Left colon (tissue), 2 donors: ENCODE measurements at places on chromosomes 6 and 20.

- DNase-seq = no peak
These were observed 8.5 kb upstream of the SPAG4 start for GRCh38 chr20:35607003-35607735.

- no peak for DNase-seq
These were observed 15.1 kb upstream of the RTF2 start for GRCh38 chr20:56453352-56453751.

GRCh38 chr20:14959506-14960475 is 622.4 kb upstream of the FLRT3 start:
- DNase-seq = no peak

- no peak for DNase-seq
These were observed 278.8 kb upstream of the IMPG1 start for GRCh38 chr6:76351275-76351674.

- no peak for DNase-seq
These were observed 33.5 kb downstream of the WRNIP1 start for GRCh38 chr6:2798586-2799134.

- no peak for DNase-seq
These were observed 225.4 kb upstream of the PREP start for GRCh38 chr6:105628156-105628860.

DNA sequence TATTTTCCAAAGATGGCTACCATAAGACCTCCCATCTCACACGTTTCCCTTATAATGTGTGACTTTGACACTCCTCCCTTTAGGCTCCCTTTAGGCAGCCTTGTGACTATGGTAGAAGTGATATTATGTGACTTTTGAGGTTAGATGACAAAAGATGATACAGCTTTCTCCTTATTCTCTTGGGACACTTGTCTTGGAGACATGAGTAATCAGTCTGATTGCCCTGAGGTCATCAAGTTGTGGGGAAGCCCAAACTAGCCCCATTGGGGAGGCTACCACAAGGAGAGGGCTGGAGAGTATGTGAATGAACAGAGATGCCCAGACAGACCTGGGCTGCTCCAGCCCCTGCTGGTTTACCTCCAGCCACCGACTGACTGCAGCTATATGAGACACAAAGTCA is 10.6 kb upstream of the DLK2 start:
- no peak for DNase-seq

- no peak for DNase-seq
These were observed 62.4 kb downstream of the FAM229B start for GRCh38 chr6:112149719-112150263.

GRCh38 chr20:7155282-7155681 is 387.8 kb downstream of the BMP2 start:
- no peak for DNase-seq

- DNase-seq = peak; percentile 67
These were observed 19.1 kb upstream of the CHMP4B start for GRCh38 chr20:33791959-33792597.

DNA sequence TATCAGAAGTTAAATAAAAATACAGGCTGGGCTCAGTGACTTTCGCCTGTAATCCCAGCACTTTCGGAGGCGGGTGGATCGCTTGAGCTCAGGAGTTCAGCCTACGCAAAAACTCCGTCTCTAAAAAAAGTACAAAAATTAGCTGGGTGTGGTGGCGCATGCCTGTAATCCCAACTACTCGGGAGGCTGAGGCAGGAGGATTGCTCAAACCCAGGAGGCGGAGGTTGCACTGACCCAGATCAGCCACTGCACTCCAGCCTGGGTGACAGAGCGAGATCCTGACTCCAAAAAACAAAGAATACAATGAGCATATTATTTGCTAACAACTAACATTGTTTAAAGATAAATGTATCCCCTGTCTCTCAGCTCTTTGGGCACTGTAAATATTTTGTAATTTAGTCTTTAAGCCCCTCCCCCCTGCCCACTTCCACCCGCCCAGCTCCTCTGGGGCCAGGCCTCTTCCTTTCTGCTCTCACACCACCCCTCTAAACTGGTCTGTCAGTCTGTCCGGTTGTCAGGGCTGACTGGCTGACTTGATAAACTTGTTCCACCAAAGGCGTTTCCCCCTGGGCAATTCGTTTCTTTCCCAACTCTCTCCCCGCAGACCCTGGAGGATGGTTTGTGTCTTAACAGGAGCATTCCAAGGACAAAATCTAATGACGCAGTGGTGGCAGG is 62.4 kb upstream of the QKI start:
- no peak for DNase-seq

DNA sequence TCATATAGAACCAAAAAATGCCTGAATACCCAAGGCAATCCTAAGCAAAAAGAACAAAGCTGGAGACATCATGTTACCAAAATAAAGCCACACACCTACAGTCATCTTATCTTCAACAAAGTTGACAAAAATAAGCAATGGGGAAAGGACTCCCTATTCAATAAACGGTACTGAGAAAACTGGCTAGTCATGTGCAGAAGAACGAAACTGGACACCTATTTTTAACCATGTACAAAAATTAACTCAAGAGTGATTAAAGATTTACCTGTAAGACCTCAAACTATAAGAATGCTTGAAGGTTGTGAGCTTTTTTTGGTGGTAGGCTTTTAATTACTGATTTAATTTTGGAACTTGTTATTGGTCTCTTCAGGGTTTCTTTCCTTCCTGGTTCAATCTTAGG is 236.0 kb upstream of the DEFB112 start:
- no peak for DNase-seq

DNA sequence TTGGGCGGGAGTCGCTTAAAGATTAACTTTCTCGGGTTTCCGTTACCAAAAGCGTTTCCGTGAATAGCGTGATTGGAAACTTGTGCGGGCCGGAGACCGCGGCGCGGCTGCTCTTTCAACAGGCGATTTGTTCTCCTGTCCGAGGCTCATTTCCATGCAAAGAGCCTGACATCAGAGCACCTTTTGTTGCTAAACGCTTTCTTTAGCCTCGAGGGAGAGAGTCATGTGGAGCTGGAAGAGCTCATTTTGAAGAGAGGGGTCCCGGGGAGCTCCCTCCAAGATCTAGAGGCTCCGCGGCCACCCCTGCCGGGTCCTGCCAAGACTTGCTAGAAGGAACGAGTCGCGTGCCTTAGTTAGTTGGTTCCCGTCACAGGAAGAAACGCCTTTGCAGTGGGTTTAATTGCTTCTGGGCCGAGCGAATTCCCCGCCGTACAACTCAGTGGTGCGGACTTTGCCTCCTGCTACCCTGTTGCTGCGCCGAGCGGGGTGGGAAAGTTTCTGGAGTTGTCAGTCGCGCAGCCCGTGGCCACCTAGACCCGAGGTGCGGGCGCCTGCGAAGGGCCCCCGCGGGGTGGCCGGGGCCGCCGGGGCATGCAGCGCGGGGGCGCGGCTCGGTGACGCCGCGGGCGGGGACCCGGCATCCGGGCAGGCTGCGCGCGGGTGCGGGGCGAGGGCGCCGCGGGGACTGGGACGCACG is at the start of gene SASH1:
Gene SASH1, plus strand, starts transcription at position 489 of the 697 bp plus-strand sequence. CDS start 230 bp downstream, outside the sequence.
- DNase-seq = peak; percentile 69

DNA sequence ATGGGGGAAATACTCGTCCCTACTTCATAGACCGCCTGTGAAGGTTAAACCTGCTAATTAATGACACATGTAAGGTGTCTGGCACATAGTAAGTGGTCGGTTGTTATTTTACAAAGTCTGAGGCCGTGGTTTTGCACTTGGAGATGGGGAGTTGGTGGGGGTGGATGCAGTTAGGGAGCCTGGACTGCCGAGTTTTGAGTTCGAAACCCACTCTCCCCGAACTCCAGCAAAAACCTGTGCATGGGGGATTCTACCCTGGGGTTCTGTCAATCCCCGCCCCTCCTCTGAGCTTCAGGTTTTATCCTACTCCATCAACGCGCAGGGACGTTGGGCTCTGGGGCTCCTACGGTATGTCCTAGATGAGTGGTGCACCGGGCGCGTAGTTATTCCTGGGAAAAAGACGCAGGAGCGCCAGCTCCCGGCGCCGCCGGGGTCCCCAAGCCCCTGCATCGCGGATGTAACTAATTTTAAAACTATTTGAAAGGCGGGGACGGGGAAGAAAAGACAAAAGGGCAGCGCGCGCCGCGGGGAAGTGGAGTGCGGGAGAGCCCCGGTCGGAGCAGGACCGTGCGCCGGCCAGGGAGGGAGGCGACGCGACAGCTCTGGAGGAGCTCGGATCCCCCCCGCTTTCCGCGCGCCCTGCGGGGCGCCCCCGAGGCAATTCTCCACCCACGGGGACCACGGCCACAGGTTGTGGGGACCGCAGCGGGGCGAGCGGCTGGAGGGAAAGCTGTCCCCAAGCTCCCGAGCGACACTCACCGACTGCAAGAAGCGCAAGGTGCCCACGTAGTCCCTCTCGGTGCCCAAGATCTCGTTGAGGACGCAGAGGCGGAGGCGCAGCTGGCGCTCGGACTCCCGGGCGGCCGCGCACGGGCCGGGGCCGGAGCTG is 672 bp downstream of the PREX1 start:
- DNase-seq = no peak

DNA sequence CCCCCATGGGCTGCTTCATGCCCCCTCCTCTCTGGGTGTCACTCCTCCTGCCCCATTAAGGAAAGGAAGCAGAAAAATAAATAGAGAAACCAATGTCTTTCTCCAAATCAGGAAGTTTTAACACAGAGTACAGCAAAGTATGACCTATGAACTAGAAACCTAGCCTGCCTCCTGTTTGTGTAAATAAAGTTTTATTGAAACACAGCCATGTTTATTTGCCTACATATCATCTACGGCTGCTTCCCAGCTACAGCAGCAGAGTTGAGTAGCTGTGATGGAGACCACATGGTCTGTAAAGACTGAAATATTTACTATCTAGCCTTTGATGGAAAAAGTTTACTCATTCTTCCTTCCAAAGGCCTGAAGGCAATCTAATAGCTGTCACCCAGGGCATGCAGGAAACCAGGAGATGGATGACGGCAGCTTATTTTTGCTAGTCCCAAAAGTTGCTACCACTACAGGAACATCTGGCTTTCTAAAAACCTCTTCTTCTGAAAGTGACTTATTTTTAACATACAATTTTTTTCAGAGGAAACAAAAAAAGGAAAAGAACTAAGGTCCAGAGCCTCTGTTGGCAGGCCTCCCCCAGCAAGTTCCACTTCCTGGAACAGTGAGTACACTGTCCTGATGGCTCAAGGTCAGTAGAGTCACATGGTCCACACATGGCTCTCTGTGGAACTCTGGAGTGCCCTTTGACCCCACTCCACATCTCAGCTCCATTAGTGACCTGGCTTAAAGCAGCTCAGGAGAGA is 287.8 kb downstream of the PTPRT start:
- no peak for DNase-seq

GRCh38 chr6:148367411-148368024 is 24.9 kb downstream of the SASH1 start:
- peak; percentile 36 for DNase-seq

DNA sequence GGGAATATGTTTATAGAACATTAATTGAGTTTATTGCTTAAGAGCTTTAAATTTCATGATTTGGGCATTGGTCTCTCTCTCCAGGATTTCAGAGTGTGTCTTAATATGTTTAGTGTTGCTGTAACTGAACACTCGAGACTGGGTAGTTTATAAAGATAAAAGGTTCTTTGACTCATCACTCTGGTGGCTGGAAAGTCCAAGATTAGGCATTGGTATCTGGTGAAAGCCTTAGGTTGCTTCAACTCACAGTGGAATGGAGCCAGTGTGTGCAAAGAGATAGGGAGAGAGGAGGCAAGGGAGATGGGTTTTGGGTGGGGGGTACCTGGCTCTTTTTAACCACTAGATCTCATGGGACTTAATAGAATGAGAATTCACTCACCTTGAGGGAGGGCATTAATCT is 35.6 kb upstream of the DTNBP1 start:
- no peak for DNase-seq

DNA sequence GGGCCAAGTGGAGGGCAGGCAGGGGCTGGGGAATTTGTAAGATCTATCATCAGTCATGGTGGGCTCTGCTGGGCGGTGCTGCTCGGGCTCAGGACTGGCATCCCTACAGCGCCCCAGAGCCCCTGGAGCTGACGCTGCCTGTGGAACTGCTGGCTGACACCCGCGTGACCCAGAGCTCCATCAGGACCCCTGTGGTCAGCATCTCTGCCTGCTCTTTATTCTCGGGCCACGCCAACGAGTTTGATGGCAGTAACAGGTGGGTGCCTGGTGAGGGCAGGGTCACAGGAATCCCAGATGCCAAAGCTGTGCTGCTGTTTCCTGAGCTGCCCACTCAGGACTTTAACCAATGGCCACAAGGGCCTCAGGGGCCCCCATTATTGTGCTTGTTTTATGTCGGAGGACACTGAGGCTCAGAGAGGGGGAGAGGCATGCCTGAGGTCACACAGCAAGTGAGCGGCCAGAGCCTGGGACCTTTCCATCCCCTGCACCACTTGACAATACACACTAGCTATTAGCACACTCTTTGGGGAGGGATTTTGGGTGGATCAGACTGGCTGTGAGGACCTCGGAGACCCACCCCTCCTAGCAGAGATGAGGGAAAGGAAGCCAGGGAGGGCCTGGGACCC is 6.3 kb downstream of the BPIFB2 start:
- DNase-seq = no peak

DNA sequence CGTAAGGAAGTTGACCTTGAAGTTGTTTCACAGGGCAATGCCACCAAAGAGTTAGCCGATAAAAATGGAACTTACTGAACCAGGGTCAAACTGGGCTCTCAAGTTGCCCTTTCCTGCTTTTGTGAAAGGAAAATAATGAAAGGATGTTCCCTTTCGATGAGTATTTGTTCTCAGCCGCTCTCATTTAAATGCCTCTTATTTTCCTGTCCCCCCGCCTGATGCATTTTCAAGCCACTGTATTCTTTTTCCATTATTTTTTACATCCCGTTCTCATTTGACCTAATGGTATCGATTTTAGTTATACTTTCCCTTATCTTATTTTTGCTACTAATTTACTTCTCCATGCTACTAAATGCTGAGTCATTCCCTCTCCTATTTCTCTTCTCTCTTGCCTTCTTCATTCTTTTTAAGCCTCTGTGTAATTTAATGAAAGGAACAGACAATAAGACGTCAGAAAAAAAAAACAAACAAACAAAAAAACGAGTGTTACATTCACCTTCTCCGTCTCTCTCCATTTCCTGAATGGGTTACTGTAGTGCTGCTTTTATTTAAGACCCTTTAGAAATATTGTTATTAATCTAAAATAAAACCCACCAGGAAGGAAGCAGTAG is 655 bp upstream of the NDUFAF4 start:
- no peak for DNase-seq

GRCh38 chr20:61584851-61585250 is 332.8 kb downstream of the CDH4 start:
- no peak for DNase-seq

DNA sequence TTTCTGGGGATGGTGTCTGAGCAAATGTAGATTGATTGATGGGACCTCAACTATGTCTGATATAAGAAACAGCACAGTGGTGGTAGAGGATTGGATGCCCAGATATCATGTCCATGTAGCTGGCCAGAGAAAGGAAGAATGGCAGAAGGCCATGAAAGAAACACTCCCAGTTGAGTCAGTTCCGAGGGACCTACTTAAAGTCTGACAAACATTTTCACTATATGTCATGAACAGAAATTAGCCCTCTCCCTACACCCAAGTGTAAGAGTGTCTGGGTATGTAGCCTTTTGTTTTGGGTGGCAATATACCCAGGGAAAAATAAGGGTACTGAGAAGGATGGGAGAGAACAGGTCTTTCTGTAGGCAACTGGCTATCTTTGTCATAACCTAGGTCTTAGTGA is 434.2 kb downstream of the BCKDHB start:
- no peak for DNase-seq
